ENCODE measurements at places on chromosomes 11 and 22.
A peak's percentile ranks its signal among the peaks of the same experiment; 100 is the strongest.

GRCh38 chr22:38652859-38653258, 3.3 kb downstream of the FAM227A start:
- peak; percentile 10 for DNase-seq

DNA sequence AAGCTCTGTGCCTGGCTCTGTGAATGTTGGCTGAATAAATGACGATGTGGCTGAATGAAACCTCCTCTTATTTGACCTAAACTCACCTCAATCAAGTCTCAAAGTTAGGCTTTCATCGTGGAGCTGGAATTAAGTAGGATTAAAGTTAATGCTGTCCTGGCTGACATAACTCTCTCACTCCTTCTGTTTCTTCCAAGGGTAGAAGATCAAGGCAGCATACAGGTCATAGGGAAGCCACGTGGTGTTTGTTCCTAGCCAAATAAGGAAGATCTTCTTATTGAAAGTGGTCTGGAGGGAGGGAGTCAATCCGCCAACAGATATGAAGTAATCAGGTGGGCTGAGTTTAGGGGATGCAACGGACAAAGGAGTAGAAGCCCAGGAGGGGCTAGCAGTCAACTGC, 59.5 kb downstream of the TRIM29 start:
- DNase-seq: no peak

DNA sequence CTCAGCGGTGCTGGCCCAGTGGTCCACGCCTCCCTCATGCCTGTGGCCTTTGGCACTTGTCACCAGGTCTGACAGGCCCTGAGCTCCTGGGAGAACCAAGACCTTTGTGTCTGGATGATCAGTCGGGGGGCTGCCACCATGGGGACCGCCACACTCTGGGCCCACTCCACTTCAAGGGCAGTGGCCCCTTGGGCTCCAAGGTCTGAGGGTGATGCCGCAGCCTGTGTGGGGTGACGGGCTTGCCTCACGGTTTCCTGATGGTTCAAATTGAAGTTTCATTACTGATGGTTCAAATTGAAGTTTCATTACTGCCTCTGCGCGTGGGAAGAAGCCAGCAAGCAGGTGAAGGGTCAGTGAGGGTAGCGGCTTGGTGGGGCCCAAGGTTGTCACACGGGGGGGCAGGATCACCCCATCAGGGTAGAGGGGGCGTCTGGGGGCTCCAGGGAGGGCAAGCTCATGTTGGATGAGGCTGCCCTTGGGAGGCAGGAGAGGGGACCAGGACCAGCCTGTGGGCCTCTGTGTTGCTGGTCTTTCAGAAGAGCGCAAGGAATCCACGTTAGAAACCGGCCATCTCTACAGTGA, 27.5 kb downstream of the TRMU start:
- DNase-seq: no peak

- no peak for DNase-seq
These were observed 453.9 kb downstream of the BRD1 start for GRCh38 chr22:49373801-49374226.

DNA sequence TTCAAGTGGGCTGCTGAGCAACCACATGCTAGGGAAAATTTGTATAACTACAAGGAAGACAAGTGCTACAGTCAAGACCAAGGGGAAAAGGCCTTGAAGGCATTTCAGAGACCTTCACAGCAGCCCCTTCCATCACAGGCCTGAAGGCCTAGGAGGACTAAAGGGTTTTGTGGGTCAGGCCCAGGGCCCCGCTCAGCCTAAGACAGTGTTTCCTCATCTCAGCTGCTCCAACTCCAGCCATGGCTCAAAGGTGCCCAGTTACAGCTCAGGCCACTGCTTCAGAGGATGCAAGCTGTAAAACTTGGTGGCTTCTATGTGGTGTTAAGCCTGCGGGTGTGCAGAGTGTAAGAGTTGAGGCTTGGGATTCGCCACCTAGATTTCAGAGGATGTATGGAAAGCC, 260.5 kb downstream of the NXPE2 start:
- no peak for DNase-seq

GRCh38 chr22:38467904-38468442, at the start of gene KDELR3:
Gene KDELR3 (plus strand): TSS chr22:38468096. CDS start chr22:38468234, 138 bp downstream.
- no peak for DNase-seq

DNA sequence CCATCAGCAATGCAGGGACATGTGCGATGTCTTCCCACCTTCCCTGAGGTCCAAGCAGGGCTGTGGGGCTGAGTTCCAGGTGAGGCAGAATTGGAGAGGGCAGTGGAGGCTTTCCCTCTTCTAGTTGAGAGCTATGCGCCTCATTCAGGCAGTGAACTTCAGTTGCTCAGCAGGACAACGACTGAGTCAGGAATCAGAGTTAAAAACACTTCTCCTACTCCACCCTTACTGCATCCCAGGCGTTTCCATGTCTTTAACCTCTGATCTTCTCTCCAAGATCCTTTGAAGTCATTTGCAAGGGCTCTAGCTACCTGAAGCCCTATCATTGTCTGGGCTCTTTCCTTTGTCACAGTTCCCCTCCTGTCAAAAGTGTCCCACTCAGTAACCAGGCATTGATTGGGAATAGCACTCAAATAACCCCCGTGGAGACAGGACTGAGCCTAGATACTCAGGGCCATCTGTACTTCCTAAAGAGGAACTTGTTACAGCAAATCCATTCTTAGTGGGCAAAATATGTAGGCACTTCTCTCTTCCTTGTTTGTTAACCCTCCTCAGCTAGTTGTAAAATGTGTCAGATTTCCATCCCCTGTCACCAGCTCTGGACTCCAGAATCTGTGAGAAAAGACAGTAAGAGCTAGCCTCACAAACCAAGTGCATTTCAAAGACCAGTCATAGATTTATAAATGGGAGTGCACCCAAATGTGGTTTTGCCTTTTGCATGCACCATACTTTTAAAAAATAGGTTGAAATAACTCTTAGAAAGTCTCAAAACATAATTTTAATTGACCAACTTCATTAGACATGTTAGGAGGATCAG, 72.5 kb upstream of the MYO18B start:
- no peak for DNase-seq

- peak; percentile 39 for DNase-seq
These were observed 17.8 kb upstream of the WNT7B start for GRCh38 chr22:45994491-45995404.

DNA sequence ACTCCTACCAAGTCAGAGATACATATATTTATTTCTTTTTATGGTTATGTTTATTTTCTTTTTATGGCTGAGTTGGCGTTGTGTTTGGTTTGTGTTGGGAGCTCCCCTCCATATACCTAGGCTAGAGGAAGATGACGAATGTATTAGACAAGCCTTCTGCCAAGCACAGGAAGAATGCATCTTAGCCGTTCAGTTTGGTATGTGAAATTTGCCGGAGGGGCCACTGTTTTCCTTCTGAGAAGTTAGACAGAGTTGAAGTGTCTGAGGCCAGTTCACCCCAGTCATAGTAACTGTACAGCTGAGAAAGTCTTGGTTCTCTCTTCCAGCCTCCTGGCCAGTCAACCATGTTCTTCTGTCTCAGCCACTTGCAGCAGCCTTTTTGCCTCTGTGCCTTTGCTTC, 29.8 kb downstream of the TEAD1 start:
- no peak for DNase-seq

GRCh38 chr11:117219455-117219854, 12.4 kb downstream of the PCSK7 start:
- DNase-seq: no peak

- DNase-seq: no peak
These were observed 791.1 kb downstream of the NTM start for GRCh38 chr11:132161403-132162078.

GRCh38 chr11:9049959-9050358, 41.4 kb downstream of the SCUBE2 start:
- no peak for DNase-seq

DNA sequence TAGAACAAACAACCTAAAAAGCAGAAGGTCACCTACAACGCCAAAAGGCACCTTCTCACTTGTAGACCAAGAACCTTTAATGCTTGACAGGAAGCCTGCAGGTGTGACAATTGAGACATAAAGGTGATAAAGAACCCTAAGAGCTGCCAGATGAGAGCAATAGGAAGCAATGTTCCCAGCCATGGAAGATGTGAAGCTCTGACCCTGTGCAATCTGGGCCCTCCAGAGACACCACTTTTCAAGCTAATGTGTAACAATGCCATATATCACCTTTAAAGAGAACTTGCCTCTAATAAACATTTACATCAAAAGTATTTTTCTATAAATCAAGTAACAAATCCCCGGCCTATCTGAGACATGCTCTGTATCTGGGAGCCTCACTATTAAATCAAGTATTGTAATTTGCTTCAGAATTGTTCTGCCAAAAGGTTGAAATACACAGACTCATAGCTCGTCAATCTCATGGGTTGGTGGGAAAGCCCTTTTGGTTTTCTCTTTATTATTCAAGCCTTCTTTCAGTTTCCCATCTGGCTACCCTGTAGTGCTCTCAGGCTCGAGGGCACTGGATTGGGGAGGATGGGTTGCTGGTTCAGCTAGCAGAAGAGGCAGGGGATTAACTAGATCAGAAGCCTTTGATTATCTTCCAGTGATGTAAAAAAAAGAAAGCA, 368.9 kb downstream of the BUD13 start:
- DNase-seq: no peak

DNA sequence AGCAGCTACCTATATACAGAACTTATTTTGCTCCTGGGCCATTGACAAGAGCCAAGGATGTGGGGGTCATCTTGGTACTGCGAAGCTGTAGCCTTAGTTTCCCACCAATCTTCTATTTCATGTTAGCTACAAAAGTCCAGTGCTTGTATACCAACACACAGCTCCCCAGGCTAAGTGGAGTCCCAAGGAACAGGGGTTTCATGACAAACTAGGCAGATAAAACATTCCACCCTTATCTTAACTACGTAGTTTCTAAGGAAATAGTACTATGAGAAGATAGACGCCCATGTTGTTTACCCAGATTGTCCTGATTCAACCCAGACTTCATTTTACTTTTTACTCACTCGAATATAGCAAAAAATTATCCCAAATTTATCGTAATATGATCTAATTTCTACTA, 218.5 kb downstream of the DYNC2H1 start:
- DNase-seq: no peak

DNA sequence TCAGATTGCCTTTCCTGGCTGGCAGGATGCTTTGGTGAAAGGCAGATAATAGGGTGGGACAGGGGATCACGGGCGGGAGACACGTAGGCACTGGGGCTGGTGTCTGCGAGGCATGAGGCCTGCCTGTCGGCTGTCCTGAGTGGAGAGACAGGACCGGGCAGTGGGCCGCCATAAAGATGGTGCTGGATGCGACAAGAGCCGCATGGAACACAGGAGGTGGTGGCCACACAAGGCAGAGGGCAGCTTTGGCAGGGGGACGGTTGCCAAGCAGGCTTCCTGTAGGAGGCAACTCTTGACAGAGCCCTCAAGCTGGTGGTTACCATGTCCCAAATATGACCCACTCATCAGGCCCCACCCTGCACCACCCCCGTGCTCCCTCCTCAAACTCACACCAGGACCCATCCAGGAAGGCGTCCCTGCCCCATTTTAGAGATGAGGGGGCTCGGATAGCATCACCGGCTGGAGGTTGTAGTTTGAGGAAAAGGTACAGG, 4.9 kb upstream of the PPARA start:
- no peak for DNase-seq

DNA sequence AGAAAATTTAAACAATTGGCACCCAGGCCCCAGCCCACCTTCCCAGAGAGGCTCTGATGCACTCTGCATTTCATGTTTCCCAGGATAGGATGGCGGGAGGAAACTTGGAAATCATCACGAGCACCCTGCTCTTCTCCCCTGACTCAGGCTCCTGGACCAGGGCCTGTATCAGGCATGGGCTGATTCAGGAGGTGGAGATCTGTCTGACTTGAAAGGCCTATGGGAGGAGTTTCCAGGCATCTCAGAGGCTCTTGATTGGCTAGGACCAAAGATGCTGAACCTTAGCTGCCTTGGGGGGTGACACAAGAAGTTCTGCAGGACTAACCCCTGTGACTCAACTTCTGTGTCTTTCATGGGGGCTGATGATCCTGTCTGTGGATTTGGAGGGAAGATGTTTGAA, 106.2 kb downstream of the PKNOX2 start:
- no peak for DNase-seq

- peak; percentile 75 for DNase-seq
These were observed 48.2 kb upstream of the CCDC134 start for GRCh38 chr22:41752011-41752970.

DNA sequence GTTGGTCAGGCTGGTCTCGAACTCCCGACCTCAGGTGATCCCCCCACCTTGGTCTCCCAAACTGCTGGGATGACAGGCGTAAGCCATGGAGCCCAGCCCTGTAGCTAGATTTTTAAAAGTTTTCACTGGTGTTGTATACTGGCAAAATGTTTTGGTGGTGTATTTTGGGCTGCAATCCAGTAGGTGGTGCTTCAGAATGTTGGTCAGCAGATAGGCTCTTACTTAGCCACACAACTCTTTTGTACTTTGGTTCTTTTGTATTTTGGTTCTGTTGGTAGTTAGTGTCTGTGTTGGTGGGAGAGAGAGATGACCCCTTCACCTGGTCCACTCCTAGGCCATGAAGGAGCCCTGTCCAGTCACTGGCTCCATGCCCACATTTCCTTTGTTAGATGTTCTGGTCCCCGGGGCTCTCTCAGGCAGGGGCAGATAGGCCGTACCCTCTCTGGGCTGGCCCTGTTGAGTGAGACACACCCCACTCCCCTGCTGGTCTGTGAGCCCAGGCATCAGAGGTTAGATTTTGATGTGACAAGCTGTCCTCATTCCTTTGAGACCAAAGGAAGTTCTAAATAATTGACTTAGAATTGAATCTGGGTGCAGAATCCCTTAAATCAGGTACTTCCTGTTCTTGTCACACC, 123.8 kb downstream of the DDX10 start:
- peak; percentile 30 for DNase-seq

DNA sequence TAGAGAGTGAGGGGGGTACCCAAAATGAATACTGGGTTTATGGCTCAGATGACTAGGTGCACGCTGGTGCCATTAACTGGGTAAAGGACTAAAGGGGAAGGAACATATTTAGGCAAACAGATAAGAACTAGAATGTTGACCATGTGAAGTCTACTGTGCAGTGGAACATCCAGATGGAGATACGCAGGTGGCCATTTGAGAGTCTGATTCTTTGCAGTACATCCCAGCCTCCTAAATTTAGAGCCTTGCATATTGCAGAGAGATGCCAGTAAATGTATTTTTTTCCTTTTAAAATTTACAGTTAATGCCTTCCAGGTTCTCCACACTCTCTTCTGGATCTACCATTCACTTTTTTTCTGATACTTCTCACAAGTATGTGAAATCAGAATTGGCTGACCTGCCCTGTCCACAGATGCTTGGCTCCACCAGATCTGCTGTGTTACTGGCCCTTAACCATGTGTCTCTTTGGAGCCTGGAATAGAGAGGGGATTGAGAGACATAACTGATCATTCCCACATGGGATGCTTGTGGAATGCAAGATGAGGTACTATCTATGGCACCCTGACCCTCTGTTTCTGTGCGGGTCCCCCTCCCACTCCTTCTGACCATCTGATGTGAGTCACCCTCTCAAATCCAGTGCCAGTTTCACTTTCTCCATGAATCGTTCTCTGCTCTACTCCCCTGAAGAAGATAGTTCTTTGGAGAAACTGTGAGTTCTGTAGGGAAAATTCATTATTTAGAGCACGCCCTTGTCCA, 77.0 kb upstream of the NCAM1 start:
- DNase-seq: no peak

GRCh38 chr11:64652586-64653387, 61.8 kb downstream of the SLC22A12 start:
- DNase-seq: peak; percentile 39
